ENCODE measurements at places on chromosomes 2 and 18.

DNA sequence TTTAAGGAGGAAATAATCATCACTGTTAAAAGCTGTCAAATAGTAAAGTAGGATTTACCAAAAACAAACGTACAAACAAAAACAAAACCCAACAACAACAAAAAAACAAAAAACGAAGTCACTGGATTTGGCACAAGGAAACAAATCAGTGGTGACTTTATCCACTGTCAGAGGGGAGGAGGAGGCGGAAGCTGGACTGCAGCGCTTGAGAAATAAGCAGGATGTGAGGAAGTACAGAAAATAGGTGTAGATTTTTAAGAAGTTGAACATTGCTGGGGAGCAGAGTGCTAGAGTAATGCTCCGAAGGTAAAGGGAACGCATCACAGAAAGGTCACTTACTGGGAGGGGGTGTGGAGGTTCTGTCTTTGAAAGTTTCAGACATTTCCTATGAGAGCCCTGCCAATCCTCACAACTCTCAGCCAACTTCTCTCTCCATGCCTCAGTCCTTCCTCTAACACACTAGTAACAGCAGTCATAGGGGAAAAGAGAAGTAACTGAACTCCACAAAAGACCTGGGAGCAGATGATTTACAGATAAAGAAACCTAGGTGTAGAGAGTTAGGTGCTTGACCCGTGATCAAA is 220.2 kb upstream of the SMAD7 start:
- no peak for DNase-seq

GRCh38 chr18:2893676-2894075 is 46.9 kb downstream of the EMILIN2 start:
- no peak for DNase-seq

- no peak for DNase-seq
Measured at GRCh38 chr18:54210463-54210862, 14.0 kb downstream of the MBD2 start.

DNA sequence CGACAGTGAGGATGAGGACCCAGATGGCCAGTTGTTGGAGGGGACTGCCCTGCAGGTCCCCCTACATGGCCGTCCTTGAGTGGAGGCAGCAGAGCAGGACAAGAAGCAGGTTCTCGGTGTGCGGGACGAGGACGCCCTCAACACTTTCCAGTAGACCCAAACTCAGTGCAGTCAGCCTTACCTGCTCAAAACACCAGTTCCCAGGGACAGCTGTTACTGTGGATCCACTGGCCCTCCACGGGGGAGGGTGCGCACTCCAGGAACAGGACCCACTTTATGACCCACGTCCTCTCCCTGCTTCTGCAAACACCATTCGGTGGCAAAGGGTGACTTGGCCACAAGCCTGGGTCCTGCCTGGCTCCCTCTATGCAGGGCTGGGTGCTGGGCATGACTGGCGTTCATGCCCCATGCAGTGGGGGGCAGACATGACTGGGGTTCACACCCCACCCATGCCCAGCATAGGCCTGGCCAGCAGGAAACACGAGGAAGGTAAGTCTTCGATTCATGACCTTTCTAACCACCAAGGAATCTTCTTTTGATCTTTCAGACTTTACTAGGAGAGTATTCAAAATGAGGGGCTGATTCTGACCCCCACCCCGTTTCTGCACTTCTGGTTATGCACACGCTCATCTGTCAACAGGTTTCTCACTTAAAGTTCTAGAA is 233.7 kb downstream of the HDAC4 start:
- no peak for DNase-seq

DNA sequence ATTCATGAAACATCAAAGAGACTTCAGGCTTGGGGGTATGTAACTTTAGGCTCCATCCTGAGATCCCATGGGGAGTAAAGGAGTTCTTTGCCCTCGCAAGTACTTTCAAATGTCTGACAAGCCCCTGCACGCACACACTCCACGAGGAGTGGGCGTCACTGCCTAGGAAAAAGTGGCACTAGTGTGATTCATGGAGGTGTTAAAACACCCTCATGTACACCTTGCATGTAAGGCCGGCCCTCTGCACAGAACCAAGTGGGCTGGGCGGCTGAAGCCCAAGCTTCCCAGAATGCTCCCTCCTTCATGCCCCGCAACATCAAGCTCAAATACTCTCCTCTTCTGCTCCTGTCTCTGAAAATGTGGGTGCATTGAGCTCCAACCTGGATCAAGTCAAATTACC is 7.8 kb downstream of the HS1BP3 start:
- DNase-seq = no peak
